Natural killer cell treated with Interleukin-12 subunit alpha and Interleukin-12 subunit beta and Interleukin-15 and Interleukin-18, amount 100 ng/mL, for 72 hours (primary cell): ENCODE measurements at places on chromosomes 5 and 9. TPM values are rescaled to one million over a fixed set of nuclear protein-coding genes. Genes with fewer than 3 reads are reported as not detected.

The CLTB gene
- 64.0 TPM for total RNA-seq

The ZDHHC11B gene
- total RNA-seq: 1.2 TPM

GRCh38 chr5:177103523-177104253 lies 17.0 kb downstream of the FGFR4 start:
- DNase-seq: no peak

DNA sequence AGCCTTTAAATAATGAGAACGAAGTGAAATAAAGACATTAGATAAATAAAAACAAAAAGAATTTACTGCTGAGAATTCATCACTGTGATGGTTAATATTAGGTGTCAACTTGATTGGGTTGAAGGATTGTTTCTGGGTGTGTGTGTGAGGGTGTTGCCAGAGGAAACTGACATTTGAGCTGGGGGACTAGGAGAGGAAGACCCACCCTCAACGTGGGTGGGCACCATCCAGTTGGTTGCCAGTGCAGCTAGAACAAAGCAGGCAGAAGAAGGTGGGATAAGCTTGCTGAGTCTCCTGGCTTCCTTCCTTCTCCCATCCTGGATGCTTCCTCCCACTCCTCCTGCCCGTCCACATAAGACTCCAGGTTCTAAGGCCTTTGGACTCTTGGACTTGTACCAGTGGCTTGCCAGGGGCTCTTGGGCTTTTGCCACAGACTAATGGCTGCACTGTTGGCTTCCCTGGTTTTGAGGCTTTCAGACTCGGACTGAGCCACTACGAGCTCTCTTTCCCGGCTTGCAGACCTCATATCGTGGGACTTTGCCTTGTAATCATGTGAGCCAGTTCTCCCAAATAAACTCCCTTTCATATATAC lies 43.7 kb upstream of the ABL1 start:
- no peak for DNase-seq

DNA sequence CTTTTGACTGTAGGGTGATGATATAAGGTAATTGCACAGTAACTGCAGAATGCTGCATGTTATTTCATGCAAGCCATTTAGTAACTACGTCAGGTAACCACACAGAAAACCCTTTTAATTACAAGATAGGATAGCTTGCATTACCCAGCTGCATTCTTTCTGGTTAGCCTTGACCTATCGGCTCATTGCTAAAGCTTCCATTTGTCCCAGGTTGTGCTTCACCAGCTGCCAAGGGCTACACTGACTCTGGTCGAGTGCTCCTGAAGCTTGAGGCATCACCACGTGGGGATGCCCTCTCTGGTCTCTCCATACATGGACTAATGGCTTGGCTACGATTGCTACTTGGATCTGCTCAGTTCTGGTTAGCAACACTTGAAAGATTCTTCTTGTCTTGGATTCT lies 81.1 kb upstream of the SLC12A2 start:
- no peak for DNase-seq

- no peak for DNase-seq
Measured at GRCh38 chr9:83285445-83286225, 222.7 kb upstream of the RASEF start.
